Effector memory CD8-positive, alpha-beta T cell (primary cell): ENCODE measurements at places on chromosomes 1 and 21.

- no peak for DNase-seq
These were observed 481.0 kb upstream of the CAMK1G start for GRCh38 chr1:209102531-209102930.

DNA sequence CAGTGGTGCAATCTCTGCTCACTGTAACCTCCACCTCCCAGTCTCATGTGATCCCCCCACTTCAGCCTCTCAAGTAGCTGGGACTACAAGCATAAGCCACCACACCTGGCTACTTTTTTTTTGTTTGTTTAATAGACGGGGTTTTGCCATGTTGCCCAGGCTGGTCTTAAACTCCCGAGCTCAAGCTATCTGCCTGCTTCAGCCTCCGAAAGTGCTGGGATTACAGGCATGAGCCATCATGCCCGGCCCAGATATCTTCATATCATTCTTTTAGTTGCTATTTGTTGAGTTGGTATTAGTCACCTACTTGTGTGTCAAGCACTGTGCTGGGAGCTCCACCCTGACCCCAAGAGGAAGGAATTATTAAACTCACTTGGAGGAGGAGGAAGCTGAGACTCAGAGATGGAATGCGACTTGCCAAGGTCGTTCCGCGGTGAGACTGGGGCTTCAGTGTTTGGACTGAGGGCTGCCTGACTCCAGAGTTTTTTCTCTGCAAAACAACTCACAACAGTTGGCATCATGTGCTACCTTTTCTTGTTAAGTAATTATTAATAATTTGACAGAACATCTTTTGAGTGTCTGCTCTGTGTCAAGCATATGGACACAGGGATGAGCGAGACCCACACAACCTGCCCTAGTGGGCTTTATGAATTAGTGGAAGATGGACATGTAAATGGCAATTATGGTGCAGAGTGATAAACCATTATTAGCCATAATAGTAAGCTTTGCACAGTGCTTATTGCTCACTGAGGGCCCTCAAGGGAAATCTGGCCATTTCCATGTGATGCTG, 132.0 kb downstream of the FOXD2 start:
- no peak for DNase-seq

GRCh38 chr1:178580876-178581275, 68.0 kb downstream of the TEX35 start:
- DNase-seq, result no peak

DNA sequence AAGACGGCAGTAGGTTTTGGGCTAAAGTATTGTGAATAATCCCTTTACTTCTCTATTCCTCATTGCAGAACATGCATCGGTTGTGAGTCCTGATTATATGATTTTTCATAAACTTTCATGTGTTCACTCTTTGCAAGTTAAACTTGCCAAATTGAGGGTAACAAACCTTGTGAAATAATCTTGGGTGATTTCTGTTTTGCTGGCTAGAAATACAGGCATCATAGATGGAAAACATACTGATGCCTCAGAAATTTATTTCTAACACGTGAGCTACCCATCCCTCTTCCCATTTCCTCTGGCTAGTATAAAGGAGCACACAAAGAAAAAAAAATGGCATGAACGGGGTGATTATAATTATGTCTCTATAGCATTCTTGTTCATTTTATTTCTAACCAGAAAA, 39.6 kb downstream of the RGS5 start:
- no peak for DNase-seq

DNA sequence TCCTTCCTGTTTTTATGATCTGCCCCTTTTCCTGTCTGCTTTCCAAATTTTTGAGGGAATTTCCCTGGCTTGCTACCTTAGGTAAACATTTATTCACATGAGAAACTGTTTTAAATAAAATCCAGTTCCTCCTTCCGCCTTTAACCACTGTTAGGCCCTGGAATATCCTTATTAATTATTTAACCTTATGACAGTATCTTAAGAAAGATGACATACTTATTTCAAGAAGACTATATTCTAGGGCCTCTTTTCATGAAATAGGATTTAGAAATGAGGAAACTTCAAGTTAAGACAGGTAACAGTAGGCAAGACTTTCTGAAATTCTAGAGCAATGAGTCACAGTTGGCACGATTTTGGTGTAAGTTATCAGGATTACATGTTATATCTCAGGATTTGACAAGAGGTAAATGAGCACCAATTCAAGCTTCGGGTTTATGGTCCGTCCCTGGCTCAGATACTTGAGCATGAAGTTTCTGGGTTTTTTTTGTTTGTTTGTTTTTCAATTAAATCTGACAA, 2.0 kb upstream of the TNFSF18 start:
- DNase-seq, result no peak

DNA sequence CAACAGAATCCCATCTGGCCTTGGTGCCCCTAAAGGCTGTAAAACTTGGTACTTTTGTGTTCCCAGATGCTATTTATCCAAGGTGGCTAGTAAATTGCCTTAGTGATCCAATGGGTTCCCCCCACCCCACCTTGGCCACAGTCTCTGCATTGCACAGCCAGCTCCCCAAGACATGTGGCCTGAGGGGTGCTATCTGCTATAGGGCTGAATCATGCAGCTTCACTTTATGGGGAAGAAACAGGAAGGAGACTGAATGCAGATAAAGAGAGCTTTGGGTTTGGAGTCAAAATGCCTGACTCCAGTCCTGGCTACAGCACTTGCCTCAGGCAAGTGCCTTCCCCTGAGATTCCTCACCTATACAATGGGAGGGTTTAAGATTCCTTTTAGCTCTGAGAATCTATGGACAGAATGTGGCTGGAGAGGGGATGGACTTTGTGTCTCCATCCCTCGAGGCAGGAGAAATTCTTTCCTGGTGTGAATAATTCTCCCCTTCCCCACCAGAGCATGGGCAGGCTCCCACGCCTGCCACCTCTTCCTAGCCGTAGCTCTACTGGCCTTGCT, 6.5 kb downstream of the RHEX start:
- DNase-seq, result no peak

- DNase-seq, result no peak
These were observed 54.1 kb downstream of the C8A start for GRCh38 chr1:56908619-56909221.

DNA sequence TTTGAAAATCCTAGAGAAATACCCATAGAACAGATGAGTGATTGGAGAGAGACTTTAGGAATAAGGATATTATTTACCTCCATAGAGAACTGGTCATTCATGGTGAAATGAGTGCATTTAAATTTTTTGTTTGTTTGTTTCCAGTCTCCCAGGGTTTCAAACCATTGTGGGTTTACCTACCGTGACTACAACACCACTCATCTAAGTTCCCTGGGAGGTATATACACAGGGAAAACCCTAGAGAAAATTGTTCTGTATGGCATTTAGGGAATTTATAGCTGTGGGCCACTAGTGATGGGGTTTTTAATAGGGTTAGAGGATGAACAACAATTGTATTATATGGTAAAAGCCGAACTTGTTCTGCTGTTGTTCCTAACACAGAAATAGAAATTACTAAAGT, 109.2 kb downstream of the USP25 start:
- no peak for DNase-seq

GRCh38 chr21:23014021-23014420, 2015.8 kb downstream of the NCAM2 start:
- DNase-seq, result no peak

GRCh38 chr1:15696956-15697521, 12.9 kb downstream of the PLEKHM2 start:
- DNase-seq, result no peak
